ENCODE measurements at places on chromosomes 2 and 18.

GRCh38 chr2:60844105-60844504, 37.3 kb upstream of the REL start:
- no peak for DNase-seq

DNA sequence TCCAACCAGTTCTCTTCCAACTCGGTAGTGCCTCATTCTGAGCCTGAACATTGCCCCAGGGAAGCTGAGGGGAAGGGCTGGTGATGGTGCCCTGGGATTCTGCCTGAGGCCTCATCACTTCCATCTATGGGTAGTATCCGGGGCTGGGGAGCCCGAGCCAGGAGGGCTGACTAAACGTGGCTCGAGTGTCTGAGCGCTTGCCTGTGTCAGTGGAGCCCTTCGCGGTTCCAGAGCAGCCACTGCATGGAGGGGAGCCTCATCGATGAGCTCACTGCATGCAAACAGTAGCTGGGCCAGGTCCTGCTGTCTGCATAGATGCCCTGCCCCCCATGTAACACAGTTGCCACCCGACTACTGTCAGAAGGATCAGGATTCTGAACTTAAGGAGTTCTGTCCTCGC, 129.3 kb downstream of the GLI2 start:
- no peak for DNase-seq

DNA sequence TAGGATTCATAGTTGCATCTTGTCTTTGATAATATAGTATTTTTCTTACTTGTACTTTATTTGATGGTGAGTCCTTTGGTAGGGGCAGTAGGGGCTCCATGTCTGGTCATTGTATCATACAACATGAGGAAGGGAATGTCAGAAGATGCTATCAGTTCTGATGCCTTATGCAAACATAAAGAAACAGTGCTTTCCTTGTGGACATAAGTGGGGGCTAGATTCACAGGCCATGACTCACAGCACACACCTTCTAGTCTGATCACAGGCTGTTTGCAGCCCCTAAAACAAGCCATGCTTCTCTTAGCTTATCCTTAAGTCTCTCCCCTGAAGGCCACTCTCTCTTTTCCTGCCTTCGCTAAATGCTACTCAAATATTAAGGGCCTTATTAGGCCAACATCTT, 10.7 kb upstream of the SLC14A1 start:
- DNase-seq, result no peak

- DNase-seq, result no peak
Measured at GRCh38 chr2:208252716-208253492, 2.0 kb downstream of the IDH1 start.

DNA sequence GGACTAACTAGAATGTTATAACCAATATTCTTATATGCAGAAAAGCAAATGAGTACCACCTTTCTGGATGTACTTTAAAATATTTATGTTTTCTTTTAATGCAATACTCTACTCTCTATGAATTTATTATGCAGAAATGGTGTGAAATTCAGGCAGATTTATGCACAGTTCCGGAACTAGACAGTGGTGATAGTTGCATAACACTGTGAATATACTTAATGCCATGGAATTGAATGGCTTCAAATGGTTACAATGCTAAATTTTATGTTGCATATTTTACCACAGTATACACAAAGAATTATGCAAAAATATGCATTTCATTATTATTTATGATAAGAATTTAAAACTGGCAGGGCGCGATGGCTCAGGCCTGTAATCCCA, 287.8 kb upstream of the FN1 start:
- DNase-seq, result no peak

DNA sequence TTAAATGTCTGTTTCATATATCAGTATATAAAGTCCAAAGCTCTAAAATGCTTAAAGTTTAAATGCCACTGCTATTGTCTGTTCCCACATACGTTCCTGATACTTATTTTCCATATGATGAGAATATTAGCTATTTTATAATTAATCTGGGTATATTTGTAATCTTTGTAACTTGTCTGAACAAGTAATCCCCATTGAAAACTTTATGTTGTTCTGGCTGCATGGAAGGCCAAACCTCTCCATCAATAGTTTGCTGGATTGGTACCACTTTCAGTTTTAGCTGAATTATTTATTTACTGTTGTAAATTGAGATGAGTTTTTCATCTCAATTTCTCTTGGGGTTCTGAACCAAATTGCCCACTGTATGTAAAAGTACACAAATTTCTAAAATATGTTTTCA, 1.5 kb downstream of the MBD5 start:
- peak; percentile 18 for DNase-seq

DNA sequence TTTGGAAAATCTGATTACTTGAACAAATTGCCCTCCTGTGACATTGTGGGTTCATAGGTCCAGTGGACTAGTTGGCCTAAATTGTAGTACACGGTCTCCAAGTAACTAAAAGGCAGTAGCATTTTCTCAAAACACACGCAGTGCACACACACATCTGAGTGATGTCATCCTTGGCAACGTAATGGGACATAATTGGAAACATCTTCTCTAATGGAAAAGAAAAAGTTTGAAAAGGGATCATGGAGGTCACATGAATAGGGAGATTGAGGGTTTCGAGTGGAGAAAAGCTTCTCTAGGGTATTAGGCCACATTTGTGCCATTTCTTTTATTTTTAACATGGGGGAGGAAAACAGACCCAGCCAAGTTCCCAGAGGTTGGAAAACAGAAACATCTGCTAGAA, 93.3 kb downstream of the MAP4K4 start:
- DNase-seq, result no peak

DNA sequence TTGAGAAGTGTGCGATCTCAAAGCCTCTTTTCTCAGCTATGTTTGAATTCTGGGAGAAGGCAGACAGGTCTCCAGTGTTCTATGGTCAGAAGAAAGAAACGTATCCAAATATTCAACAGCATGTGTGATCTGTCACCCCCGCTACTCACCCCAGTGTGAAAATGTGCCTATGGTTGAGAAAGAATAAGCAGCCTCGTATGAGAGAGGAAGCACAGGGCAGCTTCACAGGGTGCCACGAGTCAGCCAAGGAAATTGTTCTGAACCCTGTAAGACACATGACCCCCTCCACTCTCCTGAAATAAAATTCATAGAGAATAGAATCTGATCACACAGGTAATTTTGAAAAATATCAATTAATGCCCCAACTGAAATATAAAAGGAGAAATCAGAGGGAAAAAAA, 8.0 kb upstream of the SF3B1 start:
- no peak for DNase-seq

DNA sequence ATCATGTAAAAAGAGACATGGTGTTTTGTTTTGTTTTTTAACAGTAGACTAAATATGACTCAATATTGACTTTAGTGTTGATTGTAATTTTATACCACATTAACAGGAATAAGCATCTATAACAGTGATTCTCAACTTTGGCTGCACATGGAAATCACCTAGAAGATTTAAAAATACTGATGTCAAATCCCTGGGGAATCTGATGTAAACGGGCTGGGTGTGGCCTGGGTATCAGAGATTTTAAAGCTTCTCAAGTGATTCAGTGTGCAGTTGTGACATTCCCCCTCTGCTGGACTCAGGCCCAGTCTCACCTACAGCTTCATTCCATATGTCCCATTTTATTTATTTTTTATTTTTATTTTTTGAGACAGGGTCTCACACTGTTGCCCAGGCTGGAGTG, 82.8 kb upstream of the ATP8B1 start:
- no peak for DNase-seq

DNA sequence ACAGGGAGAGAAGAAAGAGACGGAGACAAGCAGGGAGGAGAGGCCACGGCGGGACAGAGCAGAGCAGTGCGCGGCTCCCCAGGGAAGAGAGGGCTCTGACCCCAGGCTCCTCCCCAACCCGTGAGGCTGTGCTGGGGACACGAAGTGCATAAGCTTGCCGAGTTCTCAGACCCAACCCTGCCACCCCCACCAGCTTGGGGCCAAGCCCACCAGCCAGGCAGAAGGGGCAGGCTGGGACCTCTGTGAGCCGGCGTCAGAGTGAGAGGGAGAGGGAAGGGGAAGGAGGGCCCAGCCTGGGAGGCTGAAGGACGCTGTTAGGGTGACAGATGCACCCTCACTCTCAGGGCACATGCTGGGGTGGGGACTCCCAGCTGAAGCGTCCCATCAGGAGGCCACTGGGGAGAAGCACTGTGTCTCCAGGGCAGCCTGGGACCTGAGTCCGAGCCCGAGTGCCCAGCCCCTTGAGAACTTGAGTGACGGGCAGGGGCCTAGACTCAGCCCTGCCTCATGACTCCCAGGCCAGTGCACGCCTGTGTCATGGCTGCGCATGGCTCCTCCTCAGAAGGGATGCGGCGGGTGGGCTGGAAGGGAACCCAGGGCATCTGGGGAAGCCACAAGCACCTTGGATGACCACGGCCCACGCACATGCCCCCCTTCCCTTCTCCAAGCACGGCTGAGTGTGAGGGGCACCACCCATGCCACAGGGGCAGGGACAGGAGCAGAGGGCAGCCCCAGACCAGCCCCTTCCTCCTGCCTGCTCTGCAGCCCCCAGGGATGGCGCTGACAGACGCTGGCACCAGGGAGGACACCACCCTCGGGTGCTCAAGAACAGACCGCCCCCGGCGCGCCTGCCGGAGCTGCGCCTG, 31.0 kb downstream of the MTERF4 start:
- DNase-seq, result no peak

DNA sequence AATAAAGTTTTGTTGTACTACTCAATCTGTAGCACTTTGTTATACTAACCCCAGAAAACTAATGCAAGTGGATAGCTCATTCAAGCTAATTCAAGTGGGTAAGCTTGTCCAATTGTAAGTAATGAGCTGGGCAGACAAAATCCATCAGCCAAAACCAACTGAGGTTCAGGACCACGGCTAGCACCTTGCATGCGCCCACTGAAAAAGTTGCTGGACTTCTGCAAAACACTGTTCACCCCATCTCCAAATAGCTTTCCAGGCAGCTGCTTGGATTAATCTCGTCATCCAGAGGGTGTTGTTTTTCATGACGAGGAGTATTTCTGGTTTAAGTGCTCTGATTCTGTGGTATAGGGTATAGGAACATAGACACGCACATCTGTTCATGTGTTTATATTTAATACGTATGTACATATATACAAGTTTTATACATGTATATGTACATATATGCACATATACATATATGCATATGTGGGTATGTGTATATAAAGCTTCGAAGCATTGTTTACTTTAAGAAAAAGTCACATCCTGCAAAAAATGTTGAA, 307.5 kb downstream of the GALR1 start:
- DNase-seq, result no peak

DNA sequence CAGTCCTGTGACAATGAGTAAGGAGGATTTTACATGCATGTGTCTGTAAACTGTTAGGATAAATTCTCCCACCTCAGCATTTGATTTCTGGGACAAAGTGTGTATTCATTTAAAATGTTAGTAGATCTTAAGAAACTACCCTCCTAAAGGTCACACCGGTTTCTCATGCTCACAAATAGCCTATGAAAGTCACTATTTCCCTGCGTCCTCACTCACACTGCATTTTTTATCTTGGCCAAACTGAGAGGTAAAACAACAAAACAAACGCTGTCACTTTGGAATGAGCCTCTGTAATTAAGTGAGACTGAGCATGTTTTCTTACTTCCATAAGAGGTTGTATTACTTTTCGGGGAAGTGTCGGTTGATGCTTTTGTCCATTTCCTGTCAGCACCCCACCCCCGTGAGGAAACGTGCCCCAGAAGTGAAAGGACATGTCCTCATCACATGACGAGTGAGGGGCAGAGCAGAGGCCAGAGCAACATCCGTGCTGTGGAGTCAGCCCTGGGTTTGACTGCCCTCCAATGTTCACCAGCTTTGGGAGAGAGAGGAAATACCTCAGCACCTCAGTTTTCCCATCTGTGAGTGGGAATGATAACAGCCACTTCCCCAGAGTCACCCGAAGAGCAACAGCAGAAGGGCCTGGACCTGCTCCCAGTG, 3.1 kb downstream of the GYPC start:
- DNase-seq, result no peak

DNA sequence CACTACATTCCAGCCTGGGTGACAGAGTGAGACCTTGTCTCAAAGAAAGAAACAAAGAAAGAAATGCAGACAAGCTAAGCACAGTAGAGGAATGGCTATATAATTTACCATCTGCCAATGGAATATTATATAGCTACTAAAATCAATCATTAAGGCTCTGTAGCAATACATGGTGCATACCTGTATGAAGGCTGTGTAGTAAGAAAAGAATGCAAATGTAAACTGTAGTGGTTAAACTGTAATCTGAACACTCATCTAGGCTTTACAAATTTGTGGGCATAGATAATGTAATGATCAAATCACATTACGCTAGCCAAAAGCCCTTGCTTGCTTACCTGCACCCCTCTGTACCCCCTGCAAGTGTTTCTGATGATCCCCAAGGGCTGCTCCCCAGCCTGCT, 230.9 kb downstream of the LTBP1 start:
- DNase-seq, result no peak

DNA sequence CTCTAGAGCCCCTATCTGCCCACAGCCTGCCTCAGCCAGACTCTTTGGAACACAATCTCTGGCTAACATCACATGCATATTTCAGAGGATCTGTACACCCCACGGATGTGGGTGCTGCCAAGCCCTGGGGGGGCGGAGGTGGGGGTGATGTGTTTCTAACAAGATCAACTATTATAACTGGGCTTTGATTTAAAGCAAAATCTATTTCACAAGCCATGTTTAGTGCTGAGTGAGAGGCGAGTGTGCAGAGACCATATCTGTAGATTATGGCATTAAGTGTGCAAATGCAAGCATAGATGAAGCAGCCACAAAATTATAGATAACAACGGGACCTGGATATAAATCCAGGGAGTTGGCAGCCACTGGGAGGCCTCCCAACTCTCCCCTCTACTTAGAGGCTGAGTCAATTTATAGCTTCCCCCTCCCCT, 135.8 kb upstream of the SMAD2 start:
- no peak for DNase-seq

GRCh38 chr2:136131961-136132824, 14.2 kb upstream of the CXCR4 start:
- no peak for DNase-seq
